ENCODE measurements at places on chromosomes 1 and 21.

DNA sequence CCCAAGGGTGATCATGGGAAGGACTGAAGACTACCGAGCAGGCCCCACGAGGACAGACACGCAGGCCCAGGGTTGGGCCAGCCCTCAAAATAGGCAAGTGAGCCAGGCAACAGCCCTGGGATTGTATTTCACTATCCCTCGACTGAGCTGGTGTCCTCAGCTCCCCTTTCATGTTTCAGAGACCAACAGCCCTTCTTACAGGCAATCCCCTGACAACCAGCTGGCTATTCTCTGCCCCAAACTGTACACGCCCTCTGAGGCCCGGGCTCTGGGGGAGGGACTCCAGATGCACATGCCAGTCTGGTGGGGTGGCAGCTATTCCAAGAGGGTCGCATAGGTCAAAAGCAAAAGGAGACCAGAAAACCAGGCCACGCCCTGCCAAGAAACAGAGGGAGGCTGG is 243.0 kb downstream of the TOMM20 start:
- DNase-seq = no peak

GRCh38 chr1:25991937-25992688 is 5.8 kb downstream of the PAFAH2 start:
- DNase-seq = no peak

GRCh38 chr21:44779417-44780136 is 22.0 kb downstream of the UBE2G2 start:
- no peak for DNase-seq

GRCh38 chr1:63320022-63320721 is 2.2 kb upstream of the FOXD3 start:
- DNase-seq = no peak

DNA sequence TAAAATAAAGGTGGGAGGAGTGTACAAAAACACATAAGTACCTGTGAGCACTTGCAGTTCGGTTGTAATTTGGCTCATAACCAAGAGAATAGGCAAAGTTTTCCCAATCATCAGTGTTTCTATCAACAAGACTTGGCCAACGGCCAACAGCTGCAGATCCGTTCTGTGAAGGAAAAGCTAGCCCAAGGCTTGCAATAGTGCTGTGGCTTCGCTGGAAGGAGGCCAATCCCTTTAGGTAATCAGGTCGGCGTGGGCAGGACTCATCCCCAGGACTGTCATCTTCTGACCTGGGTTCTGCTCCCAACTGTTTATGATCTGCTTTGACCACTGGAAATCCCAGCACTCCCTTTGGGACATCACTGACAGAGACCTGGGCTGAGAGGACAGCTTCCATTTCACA is 107.8 kb downstream of the LYST start:
- no peak for DNase-seq

DNA sequence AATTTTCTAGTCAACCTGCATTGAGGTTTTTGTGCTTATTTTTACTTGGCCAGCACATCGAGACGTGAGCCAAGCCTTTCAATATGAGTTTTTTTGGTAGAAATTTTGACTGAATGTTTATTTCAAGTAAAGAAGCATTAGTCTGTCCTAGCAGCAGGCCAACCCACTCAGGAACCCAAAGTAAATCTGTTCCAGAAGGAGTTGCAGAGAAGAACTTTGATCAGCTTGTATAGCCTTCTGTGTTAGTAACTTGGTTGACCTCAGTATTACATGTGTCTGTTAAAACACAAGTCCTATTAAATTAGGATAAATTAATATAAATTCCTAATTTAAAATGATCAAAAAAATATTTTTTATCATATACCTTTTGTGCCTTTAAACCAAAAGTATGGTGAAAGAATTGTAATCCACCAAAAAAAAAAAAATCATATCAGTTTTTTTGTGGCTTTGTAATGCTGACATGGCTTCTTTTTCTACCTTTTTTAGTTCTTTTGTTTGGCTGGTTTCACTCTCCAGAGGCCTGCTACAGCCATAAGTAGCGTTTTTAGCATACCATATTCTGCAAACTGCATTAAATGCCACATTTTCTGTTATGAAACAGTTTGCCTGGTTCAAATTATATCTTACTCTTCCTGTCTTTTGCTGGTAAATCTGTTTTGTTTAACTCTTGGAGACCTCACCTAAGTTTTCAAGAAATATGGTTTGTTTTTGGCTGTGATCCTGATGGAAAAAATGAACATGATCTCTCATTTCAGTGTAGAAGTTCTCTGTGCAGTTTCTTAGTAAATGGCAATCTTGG is 39.5 kb downstream of the ATF6 start:
- DNase-seq = no peak

GRCh38 chr1:174052621-174053020 is 30.5 kb upstream of the RC3H1 start:
- no peak for DNase-seq

DNA sequence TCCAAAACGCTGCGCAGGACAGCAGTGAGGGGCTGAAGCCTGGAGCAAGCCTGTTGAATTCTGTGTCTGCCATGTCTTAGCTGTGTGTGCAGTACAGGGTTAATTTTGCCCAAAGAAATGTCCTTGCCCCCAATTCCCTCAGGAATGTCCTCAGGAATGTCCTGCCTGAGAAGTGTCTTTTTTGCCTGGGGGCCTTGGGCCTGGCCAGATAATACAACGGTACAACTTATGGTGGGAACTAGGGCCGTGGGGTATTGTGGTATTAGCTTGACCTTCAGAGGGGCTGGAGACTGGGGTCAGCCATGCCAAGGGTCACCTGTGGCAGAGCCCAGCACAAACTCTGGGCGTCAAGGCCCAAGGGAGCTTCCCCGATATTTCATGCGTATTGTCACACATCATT is 107.7 kb downstream of the AJAP1 start:
- no peak for DNase-seq

DNA sequence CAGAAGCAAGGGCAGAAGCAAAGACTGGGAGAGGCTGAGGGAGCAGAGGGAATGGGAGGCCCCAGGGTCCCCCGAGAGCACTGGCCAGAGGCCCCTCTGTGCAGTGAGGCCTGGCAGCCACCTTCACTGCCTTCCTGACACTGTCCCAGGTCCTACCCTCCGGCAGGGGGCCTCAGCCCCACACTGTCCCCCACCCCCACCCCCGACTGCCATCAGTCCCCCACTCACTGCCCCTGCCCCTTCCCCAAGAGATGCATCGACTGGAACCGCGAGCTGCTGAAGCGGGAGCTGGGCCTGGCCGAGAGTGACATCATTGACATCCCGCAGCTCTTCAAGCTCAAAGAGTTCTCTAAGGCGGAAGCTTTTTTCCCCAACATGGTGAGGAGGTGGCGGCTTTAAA is 13.0 kb upstream of the PADI6 start:
- DNase-seq = no peak

GRCh38 chr21:43025636-43026180 is 49.9 kb downstream of the CBS start:
- DNase-seq = no peak

- DNase-seq = no peak
Observed at GRCh38 chr21:21921410-21922232, 923.4 kb downstream of the NCAM2 start.

DNA sequence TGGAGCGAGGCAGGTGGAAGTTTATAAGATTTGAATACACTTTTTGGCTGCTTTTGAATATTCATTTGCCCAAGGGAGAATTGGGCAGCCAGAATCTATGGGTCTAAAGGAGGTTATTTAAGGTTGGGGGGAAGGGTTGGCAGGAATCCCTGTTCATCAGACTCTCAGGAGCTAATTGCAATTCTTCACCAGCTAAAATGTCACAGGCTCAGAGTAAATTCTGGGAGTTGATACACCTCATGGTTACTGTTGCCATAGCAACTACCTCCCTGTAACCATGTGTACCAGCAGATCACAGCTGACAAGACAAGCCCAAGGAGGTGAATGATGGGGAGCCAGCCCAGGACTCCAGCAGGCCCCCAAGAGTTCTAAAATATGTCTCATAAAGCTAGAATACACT is 75.5 kb downstream of the CAMK2N1 start:
- no peak for DNase-seq

GRCh38 chr1:223006371-223006770 is 136.7 kb downstream of the TLR5 start:
- DNase-seq = no peak

- no peak for DNase-seq
Observed at GRCh38 chr1:110525249-110525595, 6.2 kb upstream of the KCNA10 start.

GRCh38 chr1:233478611-233479010 is 135.3 kb upstream of the KCNK1 start:
- no peak for DNase-seq

GRCh38 chr21:39630191-39630591 is 17.5 kb downstream of the B3GALT5 start:
- DNase-seq = no peak

DNA sequence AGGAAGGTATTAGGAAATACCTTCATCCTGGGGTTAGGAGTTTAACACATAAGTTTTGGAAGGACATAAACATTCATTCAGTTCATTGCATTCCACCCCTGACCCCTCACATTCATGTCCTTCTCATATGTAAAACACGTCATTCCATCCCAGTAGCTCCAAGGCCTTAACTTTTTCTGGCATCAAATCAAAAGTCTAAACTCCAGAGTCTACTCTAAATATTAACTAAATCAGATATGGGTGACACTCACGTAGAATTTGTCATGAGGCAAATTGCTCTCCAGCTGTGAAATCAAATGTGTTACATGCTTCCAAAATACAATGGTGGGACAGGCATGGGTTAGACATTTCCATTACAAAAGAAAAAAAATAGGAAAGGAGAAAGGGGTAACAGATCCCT is 298.2 kb upstream of the LRRC7 start:
- no peak for DNase-seq

- no peak for DNase-seq
Observed at GRCh38 chr1:31822766-31823165, 6.9 kb upstream of the SPOCD1 start.

DNA sequence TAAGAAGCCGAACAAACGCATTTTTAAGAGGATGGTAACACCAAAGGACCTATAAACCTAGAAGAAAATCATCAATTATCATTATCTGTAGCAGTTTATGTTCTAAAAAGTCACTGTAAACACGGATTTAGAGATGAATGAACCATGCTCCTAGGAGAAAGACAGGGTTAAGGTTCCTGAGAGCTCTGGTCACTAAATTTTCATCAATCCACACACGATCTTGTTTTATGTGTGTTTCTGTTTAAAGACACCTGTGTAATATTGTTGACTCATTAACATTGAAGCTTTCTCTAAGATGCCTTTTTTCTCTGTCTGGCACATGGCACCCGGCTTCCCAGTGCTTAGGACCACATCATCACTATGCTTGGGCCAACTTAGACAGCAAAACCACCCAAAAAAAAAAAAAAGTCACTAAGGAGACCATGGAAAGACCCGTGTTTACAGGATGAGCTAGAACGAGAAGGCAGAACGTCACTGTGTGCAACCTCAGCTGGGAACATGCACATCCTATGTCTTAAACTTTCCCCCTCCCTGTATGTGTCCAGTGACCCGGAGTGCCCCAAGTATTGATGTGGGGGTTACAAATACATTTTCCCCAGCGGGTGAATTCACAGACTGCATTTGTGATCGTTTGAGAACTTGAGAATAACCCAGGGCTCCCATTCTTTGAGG is 55.8 kb upstream of the PDE9A start:
- no peak for DNase-seq

DNA sequence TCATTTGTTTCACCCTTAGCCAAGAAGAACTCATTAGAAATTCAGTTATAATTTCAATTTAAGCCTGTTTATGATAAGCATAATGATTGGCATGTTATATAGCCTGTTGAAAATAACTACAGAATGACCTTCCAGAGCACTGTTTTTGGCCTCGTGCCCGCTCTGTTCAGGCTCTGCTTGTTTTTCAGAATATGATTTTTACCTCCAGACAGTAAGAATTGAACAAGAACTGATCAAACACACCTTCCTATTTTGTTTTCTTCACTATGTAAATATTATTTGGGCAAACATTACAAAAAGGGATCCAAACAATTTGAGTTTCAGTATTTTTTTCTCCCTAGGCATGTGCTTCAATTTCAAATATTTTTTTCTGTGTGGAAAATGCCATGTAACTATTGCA is 48.1 kb upstream of the ANGPTL1 start:
- no peak for DNase-seq

All from CD8-positive, alpha-beta memory T cell (primary cell).